ENCODE measurements at places on chromosomes 3 and 15.

DNA sequence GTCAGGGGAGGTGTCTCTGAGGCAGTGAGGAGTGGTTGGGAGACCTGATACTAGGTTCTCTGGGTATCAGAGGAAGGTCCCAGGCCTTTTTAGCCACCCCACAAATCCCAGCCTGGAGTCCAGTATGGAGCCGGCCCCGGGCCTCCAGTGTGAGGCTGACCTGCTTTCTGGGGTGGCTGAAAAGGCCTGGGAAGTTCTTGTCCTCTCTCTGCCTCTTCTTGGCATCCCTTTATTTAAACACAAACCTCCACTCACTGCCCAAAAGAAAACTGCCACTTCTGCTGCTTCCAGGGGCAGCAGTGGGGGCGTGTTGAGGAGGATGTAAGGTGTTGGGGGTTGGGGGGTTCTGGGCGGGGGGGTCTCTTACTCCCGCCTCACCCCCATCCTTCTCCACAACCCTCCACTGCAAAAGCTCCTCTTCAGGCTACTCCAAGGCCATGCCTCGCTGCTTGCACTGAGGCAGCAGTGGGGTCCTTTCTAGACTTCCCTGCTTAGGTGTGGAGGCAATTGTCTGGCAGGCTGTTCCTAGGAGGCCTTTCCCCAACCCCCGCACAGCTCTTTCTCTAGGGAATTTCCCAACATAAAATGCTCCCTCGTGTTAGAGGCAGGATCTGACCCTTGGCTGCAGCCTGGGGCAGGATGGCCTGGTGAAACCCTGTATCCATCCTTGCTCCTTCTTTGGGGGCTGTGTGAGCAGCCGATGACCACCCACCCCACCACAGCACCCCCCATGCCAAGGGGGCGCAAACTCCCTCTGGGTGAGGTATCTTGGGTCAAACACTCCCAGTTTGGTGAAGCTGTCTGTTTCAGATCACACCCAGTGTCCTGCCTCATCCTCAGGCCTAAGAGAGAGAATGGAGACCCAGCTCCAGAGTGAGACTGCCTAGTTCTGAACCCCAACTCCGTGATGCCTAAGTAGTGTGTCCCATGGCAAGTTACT, 12.1 kb upstream of the RAD18 start:
- no peak for DNase-seq

DNA sequence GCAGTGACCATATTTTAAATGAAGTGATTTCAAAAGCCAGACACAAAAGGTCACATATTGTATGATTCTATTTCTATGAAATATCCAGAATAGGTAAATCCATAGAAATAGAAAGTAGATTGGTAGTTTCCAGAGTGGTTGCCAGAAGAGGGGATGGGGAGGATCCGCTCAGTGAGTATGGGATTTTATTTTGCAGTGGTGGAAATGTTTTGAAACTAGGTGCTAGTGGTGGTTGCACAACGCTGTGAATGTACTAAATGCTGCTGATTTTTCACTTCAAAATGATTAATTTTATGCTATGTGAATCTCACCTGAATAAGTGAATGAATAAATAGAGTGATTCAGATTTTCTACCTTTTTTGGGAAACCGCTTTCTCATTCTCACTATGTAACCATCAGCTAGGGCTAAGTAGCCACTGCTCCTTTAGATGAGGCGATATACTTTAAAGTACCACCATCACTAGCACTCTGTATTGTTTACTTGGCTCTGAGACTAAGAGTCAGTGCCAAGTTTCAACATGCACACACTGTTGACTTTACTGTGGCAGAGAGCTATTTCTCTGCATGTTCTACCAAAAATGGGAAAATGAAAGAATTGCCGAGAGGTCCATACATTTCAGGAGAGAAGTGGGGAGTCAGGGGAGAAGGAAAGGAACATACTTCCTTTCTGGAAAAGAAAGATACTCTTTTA, 90.7 kb upstream of the GOLIM4 start:
- DNase-seq = peak; percentile 52

GRCh38 chr3:194244167-194244566, 107.0 kb downstream of the CPN2 start:
- no peak for DNase-seq

DNA sequence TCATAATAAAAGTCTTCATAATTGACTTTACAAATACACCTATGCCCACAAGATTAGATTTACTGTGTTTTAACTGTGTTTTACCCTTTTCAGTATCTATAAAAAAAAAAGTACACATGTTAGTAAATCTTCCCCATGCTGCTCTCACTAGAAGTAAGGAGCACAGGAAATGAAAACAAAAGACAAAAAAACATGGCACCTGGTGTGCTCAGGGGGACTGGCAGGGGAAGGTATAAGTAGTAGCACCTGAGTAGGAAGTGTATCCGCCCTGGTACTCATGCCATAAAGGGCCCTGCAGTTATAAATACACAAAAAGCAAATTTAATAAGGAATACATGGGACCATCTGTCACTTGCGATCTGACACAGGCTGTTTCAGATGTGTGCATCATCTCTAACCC, 8.9 kb upstream of the ALDH1A2 start:
- DNase-seq = no peak

DNA sequence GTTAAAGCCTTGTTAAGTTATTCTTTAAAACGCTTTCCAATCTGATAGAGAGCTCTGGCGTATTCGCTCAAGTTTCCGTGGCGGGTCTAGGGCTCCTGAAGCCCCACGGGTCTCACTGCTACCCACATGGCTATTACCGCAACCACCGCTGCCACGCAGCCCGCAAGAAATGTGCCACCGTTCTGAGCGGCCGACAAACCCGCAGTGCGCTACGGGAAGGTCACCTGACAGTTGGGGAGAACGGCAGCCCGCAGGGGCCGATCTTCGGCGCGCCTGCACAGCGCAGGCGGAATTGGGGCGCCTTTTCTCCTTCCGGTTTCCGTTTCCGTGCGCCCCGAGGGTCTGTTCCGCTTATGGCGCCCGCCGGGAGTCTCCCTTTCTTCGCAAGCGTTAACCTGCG, 76.6 kb upstream of the SNRPN start:
- DNase-seq = no peak

DNA sequence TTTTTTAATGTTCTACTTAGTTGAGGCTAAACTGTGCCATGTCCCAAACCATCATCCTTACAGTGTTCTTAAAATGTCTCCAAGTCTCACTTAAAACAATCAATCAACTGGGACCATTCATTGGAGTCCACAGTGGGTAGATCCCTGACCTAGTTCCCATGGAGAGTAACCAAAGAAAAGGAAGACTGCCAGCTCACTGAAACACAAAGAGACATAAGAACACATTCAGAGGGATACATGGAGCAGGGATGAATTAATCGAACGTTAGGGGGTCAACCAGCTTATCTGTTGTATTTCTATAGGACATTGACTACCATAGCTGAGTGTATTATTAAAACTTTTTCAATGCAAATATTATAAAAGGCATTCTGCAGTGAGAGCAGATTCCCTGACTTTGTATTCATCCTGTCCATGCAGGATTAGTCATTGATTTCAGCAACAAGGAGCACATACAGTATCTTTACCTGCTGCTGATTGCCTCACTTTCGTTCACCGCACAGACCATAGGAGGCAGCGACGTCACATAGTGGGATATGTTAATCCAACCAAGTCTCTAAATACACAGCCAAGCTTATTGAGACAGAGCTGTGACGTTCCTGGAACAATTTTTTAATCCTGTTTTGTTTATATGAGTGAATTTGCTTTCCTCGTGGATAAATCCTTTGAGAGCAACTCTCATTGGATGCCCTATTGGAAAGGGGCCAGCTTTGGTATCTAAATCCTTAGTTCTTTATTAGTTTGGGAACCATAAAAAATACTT, 364.9 kb upstream of the RBMS3 start:
- DNase-seq = no peak

DNA sequence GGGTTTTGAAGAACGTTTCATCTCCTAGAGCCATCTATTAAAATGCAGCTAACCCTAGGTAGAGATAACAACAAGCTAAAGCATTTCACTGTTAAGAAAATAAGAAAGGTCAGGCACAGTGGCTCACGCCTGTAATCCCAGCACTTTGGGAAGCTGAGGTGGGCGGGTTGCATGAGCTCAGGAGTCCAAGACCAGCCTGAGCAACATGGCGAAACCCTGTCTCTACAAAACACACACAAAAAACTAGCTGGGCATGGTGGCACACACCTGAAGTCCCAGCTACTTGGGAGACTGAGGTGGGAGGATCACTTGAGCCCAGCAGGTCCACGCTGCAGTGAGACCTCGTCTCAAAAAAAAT, 5.4 kb upstream of the TBC1D5 start:
- no peak for DNase-seq
